ENCODE measurements at places on chromosomes 2 and 18.

- DNase-seq: no peak
Measured at GRCh38 chr2:158602027-158602426, 145.3 kb downstream of the PKP4 start.

- no peak for DNase-seq
Measured at GRCh38 chr2:28684142-28684858, 67.3 kb upstream of the PPP1CB start.

DNA sequence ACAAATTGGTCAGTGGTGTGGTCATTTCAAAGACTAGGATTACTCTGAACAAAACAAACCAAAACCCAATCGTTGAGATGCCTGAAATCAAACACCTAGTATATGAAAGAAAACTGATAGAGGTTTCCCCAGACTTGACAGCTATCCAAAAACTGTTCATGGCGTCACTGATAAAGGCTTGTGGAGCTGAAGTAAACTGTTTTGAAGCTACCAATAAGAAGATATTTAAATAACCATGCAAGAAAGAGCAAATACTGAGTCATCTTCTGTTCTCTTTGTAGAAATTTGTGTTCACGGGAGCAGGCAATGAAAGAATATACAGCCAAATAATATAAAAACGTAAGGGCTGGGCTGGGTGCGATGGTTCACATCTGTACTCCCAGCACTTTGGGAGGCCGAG lies 7.5 kb upstream of the COLEC11 start:
- DNase-seq: no peak

GRCh38 chr2:58261209-58261608 lies 20.1 kb upstream of the FANCL start:
- DNase-seq: no peak

- no peak for DNase-seq
Measured at GRCh38 chr2:197310987-197311420, 424 bp upstream of the ANKRD44 start.

- no peak for DNase-seq
Measured at GRCh38 chr2:159904959-159905305, 106.9 kb upstream of the CD302 start.

DNA sequence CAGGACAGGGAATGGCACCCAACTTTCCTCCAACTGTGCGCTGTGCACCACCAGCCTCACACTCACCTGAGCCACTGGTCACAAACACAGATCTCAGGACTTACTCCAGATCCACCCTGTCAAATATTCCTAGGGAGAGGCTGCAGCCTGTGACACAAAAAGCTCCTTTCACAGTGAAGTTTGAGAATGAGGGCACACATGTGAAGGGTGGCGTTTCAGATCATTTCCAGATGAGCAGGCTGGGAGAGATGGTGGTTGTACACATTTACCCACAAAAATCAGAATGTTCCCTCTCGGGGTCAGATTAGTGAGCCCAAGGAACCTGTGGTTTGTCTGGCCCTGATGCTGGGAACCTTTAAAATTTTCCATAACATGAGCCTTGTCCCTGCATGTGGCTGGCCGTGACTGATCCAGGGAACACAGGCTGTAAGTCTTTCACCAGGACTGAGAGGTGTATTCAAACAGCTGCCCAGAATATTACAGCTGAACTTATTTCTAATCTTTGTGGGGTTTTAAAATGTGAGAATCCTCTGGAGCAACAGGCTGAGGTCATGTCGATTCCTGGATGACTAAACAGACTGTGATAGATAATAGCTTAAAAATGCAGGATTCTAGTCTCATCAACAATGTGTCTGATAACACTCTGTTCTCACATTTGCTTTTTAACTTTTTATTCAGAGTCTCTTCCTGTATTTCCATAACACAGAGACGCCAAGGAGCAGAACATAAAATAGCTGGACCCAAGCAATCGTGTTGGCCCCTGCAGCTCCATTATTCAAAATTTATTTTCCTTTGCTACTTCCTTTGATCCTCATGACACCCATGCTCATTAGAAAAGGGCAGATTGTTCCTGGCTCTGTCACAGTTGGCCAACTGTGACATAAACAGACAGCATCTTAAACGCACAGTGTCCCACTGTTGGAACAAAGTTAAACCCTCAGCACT lies 35.5 kb downstream of the IL1R2 start:
- DNase-seq: no peak

DNA sequence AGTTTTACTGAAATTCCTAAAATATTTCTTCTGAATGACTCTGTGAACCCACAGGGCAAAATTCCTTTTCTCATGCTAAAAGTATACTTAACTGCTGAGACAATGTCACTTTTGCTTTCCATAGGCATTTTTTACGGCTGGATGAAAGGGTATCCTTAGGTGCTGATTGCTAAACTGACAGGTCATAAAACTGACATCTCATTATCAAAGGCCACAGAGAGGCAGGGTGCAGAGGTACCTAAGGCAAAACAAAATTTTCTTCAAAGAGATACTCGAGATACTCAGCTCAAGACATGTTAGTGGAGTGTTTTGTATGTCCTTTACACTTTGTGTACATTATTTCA lies 62.0 kb upstream of the WDR75 start:
- DNase-seq: no peak
